ENCODE measurements at places on chromosomes 4 and X.

DNA sequence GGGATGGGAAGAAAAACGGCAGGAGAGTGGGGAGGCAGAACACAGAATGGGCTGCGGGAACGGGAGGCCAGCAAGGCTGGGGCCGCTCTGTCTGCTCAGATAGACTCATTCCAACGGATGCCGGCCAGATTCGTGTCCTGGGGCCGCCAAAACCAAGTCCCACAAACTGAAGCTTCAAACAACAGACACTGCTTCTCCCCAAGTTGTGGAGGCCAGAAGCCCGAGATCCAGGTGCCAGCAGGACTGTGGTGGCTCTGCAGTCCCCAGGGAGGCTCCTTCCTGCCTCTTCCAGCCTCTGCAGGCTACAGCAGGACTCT lies 100.6 kb downstream of the ADRA2C start:
- no peak for DNase-seq

DNA sequence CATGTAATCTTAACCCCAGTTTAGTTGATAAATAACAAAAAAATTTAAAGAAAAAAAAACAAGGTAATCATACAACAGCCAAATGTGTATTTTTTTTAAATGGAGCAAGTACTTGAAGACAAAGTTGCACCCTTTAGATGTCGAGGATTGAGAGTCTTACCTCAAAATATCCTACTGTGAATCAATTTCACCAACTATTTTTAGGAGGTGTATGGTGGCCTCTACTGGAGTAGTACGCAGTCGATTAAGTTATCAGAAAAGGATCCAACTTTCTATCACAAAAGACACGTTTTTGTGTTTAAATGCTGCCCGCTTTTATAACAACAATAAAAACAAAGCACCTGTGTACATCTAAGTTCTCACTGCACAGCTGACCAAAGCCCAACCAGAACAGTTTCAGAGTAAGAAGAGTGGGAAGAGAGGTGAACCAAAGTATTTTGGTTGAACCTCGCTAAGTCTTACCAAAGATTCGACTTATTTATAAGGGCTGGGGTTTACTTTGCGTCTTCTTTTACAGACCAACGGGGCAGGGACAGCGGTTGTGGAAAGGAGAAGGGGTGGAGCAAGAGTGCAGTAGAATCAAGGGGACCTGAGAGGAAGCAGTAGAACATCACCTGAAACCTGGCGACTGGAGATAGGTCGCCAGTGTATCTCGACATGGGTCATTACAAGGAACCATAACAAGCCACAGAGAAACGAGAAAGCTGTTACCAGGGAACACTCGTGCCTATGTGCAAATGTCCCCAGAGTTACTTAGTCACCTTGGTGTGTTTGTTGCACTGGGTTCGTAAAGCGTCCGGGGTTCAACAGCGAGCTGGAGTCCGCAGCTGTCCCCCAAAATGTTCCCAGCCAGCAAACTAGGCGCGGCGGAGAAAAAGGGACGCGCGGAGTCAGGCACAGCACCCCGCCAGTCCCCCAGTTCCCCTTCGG lies 1.1 kb downstream of the RPS6KA6 start:
- DNase-seq, result no peak

DNA sequence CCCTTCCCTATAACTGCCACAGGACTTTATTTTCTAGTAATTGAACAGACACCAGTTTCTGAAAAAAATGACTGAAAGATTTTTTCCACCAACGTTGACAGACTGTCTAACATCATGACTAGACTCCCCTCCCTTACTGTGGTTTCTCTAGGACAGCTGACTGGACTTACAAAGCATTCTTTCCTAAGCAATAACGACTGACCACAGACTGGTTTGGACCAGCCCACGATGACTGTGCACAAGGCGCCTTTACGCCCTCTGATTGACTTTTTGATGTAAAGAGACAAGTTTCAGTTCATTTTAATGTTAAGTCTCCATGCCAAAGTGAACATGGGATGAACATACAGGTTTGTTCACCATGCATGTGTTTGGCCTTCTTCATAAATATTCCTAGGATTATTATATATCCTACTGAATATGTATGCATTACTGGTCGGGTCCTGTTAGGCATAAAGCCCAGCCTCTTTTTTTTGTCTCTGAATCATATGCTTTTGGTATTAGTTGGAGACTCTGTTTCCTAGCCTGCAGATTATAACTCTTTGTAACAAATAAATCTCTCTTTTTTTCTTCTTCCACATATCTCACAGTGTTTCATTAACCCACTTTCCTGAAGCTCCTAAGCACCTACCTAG lies 50.5 kb upstream of the UGT2B4 start:
- DNase-seq, result no peak

GRCh38 chr4:53545273-53545672 lies 46.0 kb downstream of the LNX1 start:
- no peak for DNase-seq

GRCh38 chr4:67055319-67055718 lies 490.0 kb downstream of the CENPC start:
- no peak for DNase-seq

GRCh38 chrX:10821293-10821692 lies 200.9 kb upstream of the MID1 start:
- no peak for DNase-seq

Measured in activated naive CD4-positive, alpha-beta T cell treated with anti-CD3 and anti-CD28 coated beads, Interleukin-2, amount 10 ng/mL, durations not matched to agents 7 days and 5 days (primary cell).